ENCODE measurements at places on chromosomes 1 and 21.

DNA sequence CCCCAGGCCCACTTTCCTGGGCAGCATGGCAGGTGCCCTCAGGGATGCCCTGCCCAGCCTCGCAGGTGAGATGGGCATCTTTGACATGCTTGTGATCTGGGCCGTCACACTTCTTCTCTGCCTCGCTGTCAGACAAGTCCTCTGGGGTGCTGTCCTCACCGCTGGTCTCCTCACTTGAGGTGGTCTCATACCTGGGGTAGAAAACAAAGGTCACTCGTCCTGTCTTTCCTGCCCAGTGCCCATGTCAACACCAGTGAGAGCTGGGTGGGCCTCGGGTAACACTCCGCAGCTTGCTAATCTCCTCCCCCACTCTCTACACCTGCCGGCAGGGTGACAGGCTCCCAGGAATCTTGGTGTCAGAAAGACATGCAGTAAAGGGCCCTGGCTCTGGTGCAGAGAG is 50.9 kb downstream of the KANK4 start:
- no peak for DNase-seq

DNA sequence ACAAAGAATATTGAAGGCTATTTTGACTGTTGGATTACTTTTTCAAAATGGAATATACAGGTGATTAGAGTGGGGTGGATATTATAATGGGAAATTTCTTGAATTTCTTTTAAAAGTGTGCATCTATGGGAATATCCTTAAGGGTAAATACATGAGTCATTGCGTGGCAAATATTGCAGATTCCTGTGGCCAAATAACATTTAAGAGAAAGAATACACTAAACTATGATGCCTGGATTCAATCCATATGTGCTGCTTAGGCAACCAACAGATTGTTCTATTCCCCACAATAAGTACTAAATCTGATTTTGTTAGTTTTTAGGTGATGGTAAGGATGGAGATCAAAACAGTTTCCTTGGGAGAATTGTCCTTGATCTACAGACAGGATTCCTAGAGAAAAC is 119.5 kb downstream of the HMCN1 start:
- no peak for DNase-seq

GRCh38 chr1:89576013-89576412 is 51.4 kb downstream of the LRRC8B start:
- DNase-seq = no peak

DNA sequence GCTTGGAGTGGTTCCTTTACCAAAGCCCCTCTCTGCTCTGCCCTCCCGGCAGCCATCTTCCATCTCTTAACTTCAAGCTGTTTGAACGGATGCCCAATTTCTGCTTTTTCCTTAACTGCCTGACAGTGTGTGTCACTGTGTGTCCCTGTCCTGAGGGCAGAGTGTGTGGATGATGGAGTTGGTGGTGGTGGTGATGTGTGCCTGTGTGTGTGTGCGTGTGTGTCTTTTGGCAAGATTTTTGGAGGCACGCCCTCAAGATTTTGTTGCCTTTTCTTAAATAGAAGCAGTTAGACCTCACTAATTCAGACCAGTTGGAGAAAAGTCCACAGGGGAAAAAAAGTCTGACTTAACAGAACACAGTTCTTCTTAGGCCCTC is 30.3 kb downstream of the SERTAD4 start:
- no peak for DNase-seq

DNA sequence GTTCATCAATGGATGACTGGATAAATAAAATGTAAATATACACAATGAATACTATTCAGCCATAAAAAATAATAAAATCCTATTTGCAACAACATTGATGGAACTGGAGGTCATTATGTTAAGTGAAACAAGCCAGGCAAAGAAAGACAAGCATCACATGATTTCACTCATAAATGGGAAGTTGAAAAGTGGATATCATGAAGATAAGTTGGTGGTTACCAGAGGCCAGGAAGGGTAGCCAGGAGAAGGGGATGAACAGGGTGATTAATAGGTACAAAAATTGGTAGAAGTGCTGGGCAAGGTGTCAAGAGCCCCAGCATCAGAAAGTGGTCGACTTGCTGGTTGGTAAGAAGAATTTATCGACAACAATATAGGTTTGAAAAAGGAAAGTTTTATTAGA is 1.3 kb upstream of the PARK7 start:
- no peak for DNase-seq

- no peak for DNase-seq
Observed at GRCh38 chr1:25725482-25725881, 74.5 kb upstream of the SELENON start.

DNA sequence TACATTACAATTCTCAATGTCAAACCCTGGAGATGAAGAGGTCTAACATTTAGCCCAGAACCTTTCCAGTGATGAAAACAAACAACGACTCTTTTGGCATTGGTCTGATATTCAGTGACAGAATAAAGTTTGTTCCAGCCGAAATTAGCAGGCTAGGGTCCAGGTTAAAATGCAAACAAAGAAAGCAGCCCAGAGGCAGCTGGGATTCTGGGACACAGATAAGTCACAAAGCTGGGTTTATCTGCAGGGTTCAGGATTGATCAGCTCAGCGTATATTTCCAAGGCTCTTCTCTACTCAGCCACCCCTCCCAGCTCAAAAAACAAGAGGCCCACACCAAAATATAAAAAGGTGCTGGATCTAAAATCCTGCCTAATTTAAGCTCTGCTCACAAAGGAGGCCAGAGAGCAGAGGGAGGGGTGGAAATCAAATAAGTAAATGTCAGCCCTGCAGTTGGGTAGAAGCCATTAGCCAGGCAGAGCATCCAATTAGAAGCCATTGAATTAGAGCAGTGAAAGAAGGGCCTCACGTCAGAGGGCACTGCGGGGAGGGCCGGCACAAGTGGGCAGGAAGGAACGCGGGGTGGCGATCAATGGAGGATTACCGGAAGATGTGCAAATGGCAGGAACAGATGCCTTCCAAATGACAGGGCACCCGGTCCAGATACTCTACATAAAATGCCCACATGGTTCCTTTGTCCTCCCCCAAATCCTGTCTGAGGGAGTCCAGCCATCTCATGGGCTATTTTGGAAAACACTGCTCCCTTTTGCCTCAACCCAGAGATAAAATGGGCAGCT is 3.2 kb upstream of the KLHDC8A start:
- DNase-seq = no peak

- no peak for DNase-seq
Observed at GRCh38 chr1:39965044-39965443, 10.1 kb downstream of the MFSD2A start.

DNA sequence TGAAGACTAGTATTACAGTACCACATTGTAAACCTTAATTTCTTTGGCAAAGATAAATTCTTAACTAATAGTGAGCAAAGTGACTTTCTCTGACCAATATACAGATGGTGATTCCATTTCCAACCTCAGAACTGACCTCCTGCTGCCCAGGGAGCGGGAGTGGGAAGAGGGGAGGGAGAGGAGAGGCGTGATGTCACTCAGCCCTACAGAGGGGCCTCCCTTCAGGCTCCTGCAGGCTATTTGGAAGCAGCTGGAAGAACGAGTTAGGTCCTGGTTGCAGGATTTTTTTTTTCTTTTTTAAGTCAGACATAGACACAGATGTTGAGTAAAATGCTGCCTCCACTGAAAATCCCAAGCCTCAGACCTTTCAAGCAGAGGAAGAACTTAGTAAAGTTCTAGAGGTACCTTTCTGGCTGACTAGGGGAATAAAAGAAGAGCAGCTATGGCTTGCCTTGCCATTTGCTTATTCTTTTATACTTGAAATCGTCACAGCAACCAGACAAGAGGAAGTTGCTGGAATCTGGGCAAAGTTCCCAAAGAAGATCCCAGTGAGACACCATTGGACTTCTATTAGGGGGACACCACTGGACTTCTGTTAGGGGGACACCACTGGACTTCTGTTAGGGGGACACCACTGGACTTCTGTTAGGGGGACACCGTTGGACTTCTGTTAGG is 54.5 kb downstream of the EXO1 start:
- DNase-seq = no peak

DNA sequence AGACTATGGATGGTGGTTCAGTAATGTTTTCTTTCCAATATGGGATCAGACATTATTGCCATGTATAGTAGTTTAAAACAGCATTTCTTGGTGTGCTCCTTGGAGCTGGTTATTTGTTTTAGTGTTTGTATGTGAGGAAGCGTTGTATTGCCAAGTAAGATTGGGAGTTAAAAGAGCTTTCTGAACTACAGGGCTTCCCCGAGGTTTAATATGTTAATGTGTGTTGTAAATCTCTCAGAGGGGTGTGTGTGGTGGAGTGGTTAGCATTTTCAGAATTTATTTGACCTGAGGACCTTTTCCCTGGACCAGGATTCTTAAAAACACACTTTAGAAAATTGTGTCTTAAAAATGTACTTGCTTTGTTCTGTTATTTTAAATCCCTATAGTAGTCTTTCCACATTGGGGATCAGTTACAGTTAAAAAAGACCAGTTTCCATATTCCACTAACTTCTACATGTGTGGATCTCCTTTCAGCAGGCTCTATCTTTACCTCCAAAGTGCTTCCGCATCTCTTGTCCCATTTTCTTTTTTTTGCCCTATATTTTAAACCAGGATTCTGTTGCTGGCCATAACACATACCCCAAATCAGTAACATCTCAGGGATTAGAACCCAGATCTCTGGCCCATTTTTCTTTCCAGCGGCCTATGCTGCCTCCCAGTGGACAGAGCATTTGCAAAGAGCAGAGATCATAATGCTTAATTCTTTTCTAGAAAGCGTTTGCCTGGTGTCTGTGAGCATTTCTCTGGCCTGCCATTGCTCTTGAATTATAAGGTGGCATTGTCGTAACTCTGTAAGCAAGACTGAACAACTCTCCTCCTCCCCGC is 58.6 kb downstream of the PBX1 start:
- no peak for DNase-seq

DNA sequence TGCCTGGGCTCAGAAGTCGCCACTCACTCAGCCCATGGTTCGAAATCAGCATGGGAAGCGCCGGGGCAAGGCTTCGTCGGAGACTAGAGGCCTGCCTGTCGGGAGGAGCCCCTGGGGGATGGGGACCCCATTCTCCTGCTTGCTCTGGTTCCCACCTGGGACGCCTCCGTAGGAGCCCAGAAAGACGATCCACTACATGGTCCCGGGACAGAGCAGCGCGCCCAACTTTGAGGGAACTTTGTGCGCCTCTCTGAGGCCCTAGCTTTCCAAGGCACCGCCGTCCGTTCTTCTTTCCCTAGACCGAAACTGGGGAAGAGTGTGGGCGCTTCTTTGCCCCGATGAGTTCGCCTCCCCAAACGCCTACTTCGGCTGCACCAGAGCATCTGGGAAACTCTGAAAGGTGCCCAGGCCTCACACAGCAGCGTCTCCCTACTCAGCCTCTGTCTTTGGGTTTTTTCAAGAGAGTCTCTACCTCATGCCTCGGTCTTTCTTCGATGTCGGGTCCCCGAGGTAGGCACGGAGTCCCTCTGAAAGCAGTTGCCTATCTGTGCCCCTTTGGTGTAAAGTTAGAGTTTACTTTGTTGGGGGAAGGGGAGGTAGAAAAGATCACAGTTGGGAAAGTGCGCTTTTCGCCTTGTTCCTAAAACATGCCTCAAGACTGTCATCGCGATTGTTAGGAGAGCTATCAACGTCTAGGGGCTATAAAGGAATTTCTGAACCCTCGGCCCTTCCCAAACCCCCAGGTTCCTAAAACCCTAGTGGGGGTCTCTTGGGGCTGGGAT is 14.0 kb downstream of the NR5A2 start:
- DNase-seq = no peak

DNA sequence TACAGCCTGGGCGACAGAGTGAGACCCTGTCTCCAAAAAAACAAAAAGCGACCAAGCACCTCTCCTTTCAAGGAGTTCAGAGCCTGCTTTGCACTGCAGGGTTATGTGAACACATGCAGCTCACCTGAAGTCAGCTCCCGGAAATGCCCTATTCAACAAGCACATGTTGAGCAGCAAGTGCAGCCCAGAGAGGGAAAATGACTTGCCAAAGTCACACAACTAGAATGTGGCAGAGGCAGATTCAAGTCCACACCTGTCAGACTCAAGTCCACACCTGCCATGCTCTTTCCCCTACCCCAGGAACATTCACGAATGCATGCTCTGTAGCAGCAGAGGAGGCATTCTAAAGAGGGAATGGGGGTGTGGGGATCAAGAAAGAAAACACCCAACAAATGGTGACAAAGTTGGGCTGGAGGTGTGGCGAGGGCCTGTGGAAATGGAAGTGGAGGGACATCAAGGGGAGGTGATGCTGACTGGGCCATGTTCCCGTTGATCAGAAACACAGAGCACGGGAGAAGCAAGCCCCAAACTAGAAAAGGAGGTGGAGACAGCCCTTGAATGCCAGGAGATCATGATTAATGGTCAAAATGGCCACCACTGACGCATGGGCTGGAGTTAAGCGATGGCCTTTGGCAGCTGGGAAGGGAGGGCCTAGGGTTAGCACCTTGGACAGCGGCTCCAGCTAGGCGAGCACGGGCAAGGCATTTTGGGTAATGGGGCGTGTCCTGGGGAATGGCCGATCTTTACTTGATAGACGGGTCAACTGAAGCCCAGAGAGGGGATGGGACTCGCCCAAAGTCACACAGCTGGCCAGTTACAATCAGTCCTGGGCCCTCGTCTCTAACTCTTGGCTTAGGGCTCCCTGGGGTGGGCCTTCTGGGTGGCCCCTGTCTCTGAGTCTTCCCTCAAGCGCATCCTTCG is 21.5 kb downstream of the RAP1GAP start:
- peak; percentile 60 for DNase-seq

DNA sequence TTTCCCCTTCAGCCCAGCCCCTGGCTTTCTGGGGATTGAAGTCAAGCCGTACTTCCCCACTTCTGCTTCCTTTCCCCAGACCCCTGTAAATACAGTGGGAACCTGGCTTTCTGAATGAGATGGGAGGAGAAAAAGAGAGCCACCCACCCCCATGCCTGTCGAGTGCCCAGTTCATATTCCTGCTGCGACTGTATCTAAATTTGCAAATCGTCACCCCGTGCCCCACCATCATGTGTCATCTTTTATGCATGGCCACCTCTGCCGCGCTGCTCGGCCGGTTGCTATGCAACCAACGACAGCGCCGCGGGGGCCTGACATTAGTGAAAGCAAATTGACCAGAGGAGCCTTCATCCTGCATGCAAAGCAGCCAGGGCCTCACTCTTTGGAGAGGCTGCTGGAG is 143.0 kb downstream of the ELAVL4 start:
- no peak for DNase-seq

DNA sequence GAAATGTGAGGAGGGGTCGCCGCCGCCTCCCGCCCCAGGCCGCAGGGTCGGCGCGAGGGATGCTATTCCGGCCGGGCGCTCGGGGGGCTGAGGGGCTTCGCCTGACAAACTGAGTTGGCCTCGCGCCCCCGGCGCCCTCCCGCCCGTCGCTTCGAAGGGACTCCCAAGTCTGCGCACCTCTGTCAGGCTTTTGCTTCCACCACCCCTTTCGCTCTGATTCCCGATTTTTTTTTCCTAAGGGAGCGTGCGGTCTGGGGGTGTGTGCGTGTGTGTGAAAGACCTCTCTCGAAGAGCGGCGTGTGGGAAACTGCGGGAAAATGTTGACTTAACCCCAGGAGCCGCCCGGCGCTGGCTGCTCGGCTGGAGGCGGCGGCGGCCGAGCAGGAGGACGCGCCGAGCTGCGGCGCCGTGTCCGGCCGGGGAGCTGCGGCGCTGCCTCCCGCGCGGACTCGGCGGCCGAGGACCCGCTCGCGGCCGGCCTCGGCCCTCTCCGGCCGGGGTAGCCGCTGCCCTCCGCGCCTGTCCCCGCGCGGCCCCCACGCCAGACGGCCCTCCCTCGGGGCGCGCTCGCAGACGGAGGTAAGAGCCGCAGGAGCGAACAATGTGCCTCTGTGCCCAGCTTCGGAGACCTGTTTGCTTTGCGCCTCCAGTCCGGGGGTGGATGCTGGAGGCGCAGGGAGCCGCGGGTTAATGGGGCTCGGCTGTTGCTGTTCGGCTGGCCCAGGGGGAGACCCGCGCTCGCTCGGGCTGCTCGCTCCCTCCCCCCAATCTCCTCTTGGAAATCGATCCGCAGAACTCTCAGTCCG is 1.1 kb downstream of the ADGRL2 start:
- peak; percentile 20 for DNase-seq

- no peak for DNase-seq
Observed at GRCh38 chr1:212702672-212703071, 3.0 kb upstream of the BATF3 start.
